ENCODE measurements at places on chromosomes 2 and 18.

- no peak for DNase-seq
These were observed 319.4 kb upstream of the SLC39A10 start for GRCh38 chr2:195337597-195337996.

DNA sequence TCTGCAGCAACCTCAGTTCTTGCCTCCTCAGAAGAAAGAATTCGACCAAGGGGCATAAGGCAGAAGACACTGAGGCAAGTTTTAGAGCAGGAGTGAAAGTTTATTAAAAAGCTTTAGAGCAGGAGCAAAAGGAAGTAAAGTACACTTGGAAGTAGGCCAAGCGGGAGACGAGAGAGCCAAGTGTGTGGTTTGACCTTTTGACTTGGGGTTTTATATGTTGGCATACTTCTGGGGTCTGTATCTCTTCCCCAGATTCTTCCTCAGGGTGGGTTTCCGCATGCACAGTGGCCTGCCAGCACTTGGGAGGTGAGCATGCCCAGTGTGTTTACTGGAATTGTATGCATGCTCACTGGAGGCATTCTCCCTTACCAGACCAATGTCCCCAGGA lies 59.3 kb upstream of the ANKRD44 start:
- DNase-seq, result no peak

DNA sequence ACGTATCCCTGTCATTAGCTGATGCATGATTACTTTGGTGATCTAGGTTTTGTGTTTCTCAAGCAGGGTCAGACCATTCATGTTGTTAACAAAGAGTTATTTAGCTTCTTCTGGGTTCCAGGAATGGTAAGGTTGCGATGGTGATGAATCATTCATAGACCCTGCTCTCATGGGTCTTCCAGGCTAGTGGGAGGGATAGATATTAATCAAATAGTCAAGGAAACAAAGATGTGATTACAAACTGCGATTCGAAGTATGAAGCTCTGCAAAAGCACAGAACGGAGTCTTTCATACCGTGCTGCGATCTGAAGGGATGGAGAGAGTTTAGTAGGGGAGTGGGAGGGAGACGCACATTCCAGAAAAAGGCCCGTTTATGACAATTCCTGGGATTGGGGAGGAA lies 42.1 kb downstream of the CAVIN2 start:
- DNase-seq, result no peak

DNA sequence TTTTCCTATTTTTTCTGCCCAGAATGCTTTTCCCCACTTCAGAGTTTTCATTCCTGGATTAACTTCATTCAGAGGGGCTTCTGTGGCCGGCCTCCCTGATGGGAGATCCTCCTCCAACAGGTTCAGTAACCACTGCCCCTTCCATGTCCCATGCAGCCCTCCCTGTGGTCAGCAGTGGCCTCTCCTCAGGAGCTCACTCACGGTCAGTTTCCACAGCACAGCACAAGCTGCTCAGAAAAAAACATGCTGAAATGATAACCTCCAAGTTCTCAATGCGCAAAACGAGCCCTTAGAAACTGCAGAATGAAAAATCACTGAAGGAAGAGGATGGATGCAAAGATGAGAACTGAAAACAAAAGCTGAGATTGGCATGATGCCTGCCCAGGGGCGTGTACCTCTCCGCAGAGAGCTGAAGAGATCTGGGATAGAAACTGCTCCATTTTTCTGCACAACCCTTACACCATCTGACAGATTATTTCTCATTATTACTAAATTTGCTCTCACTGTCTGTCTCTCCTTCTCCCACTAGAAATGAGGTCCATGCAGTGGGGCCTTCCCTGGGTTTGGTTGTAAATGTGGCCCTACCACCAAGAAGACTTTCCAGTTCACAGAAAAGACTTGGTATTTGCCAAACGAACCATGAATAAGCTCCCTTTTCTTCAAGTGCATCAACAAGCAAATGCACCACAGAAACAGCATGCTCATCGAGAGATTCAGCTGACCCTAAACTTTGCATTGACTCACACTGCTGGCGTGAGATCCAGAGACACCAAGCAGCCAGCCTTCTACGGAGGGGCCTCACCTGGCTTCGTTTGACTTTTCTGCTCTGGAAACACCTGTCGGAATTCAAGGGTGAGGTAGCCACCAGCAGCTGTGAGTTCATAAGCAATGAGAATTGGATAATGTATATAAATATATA lies 51.5 kb downstream of the TMEM18 start:
- no peak for DNase-seq

DNA sequence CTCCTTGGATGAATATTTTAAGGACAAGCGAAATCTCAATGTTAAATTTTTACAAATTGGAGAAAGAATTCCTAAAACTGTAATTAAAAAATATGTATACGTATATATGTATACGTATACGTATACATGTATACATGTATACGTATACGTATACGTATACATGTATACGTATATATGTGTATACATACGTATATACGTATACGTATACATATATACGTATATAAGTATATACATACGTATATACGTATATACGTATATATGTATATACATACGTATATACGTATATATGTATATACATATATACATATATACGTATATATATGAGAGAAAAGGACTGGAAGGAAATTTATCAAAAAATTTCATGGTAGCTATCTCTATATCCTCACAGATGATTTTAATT lies 110.2 kb upstream of the ACKR3 start:
- no peak for DNase-seq

GRCh38 chr2:127080226-127080937 lies 26.6 kb downstream of the BIN1 start:
- DNase-seq, result no peak

DNA sequence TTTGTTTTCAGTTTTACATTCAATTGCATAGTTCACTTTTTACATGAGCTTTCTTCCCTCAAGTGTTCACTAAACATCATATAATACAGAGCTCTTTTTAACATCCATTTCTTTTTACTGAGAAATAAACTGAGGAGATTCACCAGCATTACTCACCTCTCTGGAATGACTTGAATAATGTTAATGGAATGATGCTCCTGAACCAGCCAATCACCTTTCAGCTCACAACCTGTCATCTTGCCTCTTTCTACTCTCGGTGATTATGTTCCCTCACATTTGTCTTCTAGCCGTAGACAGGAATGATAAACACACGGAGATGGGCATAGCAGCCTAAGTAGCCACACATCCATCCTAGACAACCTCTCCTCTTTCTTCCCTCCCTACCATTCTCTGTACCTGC lies 301.7 kb downstream of the PAX3 start:
- DNase-seq, result no peak

GRCh38 chr2:204542982-204543608 lies 2.2 kb upstream of the PARD3B start:
- DNase-seq, result no peak

DNA sequence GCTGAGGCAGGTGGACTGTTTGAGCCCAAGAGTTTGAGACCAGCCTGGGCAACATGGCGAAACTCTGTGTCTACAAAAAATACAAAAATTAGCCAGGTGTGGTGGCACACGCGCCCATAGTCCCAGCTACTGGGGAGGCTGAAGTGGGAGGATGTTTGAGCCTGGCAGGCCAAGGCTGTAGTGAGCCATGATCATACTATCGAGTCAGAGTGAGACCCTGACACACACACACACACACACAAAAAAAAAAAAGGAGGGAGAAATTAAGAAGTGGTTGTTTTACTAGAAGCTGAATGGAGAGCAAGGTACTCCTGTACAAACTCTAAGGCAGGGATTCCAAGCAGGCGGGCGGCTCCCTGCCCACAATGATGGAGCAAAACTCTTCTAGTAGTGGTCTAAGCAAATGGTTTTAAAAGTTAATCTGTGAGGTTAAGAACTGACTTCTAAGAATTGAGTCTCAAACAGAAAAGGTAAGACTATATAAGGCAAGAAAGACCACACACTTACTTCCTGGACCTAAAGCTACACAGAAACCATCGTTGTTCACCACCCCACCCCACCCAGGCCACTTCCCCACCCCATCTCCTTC lies 2.6 kb downstream of the ANKRD44 start:
- DNase-seq, result peak; percentile 2

- DNase-seq, result no peak
These were observed 79.1 kb downstream of the MCFD2 start for GRCh38 chr2:46836295-46837111.

DNA sequence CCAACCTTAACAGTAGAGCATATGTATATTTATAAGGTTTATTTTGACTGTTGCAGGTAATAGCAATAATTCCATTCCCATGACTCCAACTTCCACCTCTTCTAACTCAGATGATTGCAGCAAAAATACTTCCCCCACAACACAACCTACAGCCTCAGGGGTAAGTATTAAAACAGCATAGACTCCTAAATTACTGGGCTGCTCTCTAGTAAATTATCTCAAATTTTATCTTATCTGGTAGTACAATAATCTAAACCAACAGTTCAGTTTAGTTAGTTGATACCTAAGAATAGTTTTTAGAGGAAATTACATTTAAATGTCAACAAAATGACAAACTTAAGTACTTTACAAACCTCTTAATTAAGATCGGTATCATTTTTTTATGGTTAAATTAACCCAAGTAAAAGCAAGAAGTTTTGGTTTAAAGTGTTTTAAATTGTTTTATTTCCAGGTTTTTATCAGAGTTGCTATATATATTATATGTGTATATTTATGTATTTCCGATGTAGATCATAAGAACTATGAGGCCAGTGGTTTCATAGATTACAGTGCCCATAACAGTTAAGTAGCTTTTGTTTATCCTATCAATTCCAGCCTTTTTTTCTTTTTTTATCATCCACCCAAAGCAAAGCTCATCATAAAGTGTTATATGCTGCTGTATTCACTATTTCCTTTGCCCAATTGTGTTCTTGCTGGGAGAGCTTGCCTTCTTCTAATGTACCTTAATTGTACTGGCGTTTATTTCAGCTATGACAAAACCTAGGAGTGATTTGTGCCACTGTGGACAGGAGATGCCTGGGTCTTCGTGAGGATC lies 13.7 kb downstream of the GATA6 start:
- DNase-seq, result no peak

DNA sequence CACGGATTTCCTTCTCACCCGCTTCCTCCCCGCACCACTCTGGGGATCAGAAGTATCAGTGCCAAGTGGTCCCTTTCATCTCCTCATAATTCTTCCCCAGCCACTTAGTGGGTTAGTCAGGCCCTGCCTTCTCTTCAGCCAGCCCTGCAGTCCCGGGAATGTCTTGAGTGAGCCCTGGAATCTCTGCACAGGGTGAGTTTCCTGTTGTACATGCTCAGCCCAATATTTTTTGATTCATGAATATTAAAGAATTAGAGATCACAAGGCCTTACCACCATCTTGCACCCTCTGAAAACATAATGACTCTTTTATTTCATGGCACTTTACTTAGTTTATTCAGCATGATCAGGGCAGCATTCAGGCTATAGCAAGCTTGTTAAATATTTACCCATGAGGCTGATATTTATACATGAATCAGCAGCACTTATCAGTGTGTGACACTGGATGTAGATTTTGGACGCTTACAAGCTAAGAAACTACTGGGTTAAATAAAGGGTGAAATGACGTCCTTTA lies 159.4 kb upstream of the FOSL2 start:
- DNase-seq, result no peak

DNA sequence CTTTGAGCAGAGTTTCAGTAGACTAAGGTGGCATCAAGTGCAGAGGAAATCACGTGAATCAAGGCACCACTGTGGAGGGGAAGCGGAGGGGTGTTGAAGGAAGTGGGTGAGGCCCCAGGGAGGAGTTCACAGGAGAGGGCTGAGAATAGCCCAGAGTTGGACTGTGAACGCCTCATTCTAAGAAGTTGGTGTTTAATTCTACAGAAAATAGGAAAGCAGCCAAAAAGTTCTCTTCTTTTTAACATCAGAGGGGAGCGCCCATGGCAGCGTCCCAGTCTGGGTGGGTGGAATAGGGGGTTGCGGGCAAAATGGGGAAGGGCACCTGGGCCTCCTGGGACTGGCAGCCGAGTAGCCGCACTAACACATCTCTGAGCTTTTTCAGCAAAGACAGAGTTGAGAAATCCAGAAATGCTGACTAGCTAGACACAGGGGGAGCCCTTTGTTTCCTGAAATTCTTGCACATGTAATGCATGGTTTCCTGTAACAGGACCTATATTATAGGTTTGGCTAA lies 97.0 kb downstream of the NEB start:
- no peak for DNase-seq

DNA sequence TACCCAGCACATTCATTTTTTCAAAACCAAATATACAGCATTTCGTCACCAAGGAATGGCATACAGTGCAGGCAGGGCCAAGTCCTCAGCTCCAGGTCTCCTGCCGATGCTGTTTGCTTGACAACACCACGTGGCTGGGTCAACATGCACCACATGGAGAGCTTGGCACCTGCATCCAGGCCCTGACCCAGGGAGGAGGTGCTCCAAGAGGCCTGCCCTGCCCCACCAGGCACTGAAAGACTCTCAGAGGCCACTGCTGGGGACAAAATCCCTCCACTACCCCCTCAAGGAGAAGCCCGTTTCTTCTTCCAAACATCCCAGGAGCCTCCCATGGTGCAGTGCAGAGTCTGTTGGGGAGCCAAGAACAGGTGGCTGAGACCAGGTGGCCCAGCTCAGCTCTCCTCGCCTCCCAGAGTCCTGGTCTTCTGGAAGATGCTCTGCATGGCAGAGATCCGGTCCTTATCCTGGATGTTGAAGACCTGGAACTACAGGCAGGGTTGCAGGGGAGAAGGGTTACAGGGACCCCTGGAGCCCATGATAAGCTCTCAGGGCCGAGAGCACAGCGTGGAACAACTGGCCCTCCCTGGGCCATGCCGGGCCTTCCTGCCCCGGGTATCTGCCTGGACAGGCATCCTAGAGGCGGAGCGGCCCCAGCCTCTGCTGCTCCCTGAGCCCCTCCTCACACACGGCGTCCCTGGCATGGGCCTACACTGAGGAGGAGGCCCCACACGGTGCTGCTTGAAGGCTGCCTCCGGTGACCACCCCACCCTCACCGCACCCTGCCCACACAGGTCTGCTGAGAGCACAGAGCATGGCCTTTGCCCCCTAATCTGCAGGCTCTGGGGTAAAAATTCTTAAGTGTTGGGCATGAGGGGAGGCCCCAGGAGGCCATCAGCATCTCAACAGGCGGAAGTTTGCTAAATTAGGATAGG lies 9.0 kb downstream of the MAB21L4 start:
- DNase-seq, result peak; percentile 88

GRCh38 chr2:152504618-152505017 lies 169.6 kb downstream of the FMNL2 start:
- no peak for DNase-seq

DNA sequence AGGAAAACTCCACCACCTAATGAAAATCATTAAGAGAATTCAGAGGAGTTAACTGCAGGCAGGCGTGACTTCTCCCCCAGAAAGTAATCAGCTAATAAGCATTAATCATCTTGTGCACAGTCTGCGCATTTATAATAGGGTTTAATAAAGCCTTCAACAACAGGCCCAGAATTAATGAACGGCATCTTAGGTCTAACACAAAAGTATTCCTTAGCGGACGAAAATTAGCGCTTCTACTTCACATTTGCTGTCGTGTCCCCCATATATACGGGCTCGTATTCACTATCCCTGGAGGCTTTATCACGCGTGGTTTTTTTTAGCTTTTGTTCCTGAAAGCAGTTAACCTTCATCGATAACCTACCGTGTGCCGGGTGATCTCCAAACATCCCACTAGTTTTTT lies 1.8 kb downstream of the ATP8B1 start:
- no peak for DNase-seq

DNA sequence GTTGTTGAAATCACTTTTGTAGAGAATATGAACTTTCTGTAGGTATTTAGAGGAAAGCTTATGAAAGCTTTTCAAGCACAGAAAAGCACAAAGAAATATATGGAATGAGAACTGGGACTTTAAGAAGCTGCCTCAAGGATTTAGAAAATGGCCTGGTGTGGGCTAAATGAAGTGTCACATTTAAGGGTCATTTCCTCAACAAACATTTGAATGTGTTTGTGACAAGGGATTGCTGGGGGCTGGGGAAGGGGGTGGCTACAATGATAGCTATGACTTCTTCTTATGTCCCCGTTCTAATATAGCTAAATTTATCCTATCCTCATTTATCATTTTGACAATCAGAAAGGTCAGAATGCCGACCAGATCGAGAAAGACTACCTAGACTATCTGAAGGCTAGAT lies 69.2 kb downstream of the DLGAP1 start:
- no peak for DNase-seq

All from G401 (cell line).